Stimulated activated naive CD4-positive, alpha-beta T cell treated with Interleukin-2 at 50 U/mL for 16 hours (primary cell): ENCODE measurements at places on chromosomes 2 and 18.

DNA sequence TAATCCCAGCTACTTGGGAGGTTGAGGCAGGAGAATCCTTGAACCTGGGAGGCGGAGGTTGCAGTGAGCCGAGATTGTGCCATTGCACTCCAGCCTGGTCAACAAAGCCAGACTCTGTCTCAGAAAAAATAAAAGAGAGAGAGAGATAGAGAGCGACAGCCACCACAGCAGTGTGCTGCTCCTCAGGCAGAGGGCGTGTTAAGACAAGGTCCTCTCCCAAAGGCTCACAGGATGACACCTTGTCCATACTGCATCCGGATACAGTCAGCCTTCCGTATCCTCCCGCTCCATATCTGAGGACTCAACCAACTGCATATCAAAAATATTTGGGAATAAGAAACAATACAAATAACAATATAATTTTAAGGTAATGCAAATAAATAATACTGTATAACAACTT lies 20.1 kb downstream of the ARL4C start:
- no peak for DNase-seq

- no peak for DNase-seq
Observed at GRCh38 chr2:178284613-178285286, 90.4 kb downstream of the OSBPL6 start.

DNA sequence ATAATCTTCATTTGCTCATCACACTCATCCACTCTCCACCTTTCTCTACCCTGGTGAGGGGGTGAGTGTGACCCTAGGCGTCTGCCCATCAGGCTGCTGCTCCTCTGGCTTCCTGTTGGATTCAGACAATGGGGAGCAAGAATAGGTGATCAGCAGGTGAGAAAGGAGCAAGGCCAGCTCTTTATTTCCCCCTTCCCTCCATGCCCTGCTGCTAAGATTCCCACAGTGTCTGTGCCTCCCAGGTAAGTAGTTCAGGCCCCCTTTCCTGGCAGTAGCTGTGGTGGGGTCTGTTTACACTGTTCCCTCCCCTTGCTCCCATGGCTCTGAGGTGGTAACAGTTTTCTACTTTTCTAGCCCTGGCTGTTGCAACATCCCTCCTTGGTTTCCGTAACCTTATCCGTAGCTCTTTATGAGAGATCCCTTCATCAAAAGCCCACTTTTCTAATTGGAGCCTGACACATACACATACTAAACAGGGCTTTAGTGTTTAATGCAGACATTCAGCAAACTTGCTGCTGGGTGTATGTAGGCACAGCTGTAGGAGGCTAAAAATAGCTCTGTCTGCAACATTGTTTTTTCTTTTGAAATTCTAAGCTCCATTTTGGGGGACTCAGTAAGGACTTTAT lies 27.5 kb downstream of the MAP2 start:
- DNase-seq = no peak

DNA sequence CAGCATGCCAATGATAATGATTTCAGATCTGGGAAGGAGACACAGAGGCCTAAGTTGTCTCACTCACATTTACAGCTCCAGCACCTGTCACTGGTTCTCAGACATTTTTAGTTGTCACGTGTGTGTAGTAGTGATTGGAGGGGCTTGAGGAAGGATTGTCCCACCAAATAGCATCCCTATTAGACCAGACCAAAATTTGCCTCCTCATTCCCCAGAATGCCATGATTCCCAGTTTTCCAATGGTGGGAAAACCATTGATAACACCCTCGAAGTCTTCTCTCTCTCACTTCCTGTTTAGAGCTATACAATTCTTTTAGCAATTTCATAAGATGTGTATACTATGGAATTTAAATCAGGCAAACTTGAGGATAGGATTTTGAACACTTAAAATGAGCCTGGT lies 52.5 kb downstream of the CCDC141 start:
- no peak for DNase-seq

- DNase-seq = no peak
Observed at GRCh38 chr2:209463226-209463625, 39.4 kb downstream of the MAP2 start.

GRCh38 chr2:96656540-96656939 lies 14.0 kb downstream of the FER1L5 start:
- no peak for DNase-seq

- no peak for DNase-seq
Observed at GRCh38 chr18:490024-490366, 10.5 kb downstream of the COLEC12 start.

- no peak for DNase-seq
Observed at GRCh38 chr2:202066875-202067274, 6.2 kb upstream of the KIAA2012 start.

GRCh38 chr2:49154140-49154539 lies at the start of gene FSHR:
FSHR (minus strand) TSS chr2:49154515; CDS start chr2:49154417, 98 bp downstream.
- DNase-seq = no peak

- no peak for DNase-seq
Observed at GRCh38 chr2:212028798-212029394, 509.7 kb downstream of the ERBB4 start.

GRCh38 chr2:174245065-174245464 lies 3.3 kb downstream of the OLA1 start:
- DNase-seq = no peak

DNA sequence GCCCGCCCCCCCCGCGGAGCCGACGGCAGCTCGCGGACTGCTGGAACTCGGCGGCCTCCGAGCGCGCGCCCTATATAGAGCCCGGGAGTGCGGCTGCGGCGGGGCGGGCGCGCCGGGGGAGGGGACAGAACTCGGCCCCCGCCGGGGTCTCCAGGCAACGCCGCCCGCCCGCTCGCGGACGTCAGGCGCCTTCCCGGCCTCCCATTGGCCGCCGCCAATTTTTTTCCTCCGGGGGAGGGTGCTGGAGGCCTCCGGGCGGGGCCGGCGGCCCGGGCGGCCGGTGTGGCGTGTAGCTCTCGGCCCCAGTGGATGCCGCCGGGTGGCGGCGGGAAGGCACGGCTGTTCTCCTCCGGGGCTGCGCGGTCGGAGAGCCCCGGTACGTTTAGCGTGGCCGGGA lies at the start of gene ZFP36L2:
ZFP36L2 (minus strand) TSS at position 49 of the 397 bp plus-strand sequence. CDS start 291 bp downstream, outside the sequence.
- peak; percentile 94 for DNase-seq

DNA sequence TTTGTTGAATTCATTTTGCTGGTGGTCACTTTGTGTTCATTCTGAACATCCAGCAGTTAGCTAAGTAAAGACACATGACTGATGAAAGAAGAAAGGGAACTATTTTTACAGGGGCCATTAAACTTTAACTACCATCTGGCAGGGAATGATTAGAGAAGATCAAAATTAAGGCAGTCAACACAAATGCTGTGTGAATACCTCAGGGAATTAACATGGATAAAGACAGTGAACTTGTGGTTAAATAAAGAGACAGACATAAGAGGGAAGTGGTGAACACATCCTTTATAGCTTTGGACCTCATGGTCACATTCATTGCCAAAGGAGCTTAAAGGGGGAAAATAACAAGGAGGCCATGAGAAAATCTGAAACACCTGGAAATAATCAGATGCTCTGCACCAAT lies 52.6 kb upstream of the ATP5MC3 start:
- no peak for DNase-seq

GRCh38 chr2:27627963-27628766 lies 647 bp downstream of the CCDC121 start:
- no peak for DNase-seq

DNA sequence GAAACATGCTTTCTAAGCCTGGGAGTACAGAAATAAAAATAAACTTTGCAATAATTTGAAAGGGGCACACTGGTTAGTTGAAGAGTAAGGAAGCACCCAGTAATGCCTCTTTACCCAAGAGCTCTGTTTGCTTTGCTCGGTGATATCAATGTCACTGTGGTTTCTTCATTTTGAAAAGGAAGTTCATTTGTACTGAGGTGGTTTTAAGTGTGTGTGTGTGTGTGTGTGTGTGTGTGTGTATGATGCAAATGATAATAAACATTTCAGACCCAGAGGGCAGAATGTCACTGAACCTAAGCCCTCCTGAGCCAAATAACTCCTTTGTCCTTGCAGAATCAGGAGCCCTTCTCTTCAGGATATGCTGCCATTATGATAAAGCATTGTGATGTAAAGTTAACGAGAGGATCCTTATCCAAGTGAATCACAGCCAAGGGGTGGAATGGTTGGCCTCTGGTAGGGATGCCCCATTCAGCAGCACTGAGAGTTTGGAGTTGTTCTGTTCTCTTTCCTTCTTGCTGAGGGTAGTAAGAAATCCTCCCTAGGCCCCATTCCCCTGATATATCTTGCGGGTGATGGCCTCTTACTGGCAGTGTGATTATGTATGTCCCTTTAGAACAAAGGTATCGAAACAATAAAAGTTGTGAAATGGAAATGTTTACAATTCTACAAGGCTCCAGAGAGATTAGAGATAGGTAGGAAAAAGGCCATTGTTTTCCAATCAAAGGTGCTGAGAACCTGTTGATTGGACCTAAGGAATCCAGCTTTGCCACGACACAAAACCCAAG lies 7.6 kb downstream of the ITGA6 start:
- peak; percentile 6 for DNase-seq

DNA sequence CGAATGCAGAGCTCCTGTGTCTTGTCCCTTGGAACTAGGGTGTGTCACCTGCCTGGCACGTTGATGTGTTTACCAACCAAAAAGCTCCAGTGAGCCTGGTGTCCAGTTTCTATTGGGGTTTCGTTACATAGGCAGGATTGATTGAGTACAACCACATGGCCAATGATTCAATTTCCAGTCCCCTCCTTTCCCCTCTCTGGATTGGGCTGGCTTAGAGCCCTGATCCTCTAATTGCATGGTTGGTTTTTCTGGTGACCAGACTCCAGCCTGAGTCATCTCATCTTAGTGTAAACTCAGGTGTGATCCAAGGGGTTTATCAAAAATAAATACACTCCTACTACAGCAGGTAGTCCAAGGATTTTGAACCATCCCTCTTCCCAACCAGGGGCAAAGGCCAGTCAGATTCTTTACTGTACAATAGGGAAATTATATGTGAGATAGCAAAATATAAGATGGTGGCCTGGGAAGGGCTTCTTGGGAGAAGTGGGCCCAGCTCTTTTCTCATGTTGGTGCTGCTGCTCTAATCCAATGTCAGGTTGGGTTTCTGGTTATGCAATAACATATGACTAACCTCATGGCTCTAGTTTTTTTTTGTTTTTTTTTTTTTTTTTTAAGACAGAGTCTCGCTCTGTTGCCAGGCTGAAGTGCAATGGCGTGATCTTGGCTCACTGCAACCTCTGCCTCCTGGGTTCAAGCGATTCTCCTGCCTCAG lies 64.7 kb upstream of the MGAT5 start:
- DNase-seq = no peak

DNA sequence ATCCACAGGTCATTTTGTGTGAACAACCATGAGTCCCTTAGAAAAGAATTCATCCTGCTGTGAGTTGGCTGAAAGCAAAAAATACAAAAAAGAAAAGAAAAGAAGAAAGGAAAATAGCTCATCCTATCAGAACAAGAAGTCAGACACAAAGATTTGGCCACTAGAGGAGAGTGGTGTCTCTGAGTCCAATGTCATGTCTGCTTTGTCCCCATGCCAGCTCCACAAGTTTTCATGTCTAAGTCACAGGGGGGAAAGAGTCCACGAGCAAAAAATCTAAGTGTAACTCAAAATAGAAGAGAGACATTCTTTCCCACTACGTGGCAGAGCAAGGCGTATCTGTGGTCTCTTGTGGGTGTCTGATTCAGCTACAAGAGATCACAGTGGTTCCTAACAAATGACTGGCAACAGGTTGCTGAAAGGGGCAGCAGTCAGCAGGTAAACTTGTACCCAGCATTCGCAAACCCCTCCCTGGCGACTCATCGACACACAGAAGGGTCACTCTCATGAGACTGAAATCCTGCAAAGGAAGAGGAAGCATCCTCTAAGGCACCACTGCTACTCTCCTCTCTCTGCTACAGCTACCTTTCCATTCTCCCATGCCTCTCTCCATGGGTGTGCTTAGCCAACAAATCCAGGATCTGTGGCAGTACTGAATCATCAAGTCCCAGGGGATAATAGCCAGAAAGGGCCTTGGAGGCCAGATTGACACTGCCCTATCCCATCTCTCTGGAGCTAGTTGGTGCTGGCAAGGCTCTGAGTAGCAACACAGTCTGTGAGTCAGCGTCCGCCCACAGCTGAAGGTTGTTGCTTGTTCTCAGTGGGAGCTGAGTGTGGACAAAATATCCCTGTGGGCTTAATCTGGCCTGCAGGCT lies 123.0 kb upstream of the SLC39A10 start:
- peak; percentile 76 for DNase-seq

DNA sequence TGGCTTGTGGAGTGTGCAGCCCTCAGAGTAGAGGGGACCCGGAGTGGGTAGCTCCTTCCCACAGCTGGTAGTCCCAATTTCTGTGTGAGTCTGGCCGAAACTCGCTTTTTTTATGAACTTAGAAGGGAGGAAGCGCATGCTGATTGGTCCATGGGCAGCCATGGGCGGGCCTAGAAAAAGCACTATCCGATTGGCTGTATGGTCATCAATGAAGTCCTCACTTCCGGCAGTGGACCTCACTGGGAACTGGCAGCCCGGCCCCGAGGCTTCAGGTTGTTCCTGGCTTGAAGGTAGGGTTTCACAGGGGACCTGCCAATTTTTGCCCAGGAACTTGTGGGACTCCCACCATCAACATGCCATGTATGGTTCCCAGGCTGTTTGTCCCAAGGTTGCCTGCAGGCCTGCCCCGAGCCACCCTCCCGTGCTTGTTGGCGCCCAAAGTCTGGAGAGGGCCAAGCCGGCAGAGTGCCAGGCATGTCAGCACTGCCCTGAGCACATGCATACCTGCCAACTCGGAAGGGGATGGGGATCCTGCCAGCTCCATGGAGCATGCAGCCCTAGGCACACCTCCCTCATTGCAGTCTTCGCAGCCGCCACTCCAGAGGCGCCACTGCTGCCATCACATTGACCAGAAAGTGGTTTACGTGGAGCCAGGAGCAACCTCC lies 98.5 kb downstream of the ATP9B start:
- DNase-seq = no peak

GRCh38 chr2:113309655-113310387 lies 31.1 kb upstream of the PAX8 start:
- no peak for DNase-seq

DNA sequence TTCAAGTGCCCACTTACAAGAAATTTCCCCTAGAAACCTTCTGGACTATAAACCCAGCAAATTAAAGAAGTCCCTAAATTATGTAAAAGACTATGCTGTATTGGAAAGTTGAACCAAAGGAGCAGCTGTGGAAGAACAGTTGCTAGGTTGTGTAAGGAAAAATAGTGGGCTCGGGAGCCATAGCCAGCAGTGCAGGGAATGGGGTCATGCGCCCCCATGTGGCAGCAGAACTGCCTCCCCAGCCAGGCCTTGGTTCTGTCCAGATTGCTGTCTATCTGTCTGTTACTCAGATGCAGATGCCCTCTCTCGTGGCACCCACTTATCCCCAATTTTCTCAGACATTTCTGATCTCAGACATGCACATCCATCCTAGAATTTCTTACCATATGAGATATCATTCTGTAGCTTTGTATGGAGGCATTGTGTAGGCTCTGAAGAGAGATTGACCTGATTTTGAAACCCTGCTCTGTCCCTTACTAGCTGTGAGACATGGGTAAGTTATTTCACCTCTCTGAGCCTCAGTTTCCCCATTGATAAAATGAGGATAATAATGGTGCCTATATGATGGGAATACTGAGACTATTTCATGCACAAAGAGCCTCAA lies 258.3 kb downstream of the SS18 start:
- no peak for DNase-seq

- DNase-seq = no peak
Observed at GRCh38 chr18:35771172-35771571, 189.6 kb downstream of the GALNT1 start.
